ENCODE measurements at places on chromosomes 7 and 10. TPM values are rescaled to one million over a fixed set of nuclear protein-coding genes. Genes with fewer than 3 reads are reported as not detected.

SYT15 gene
- total RNA-seq, result 0.38 TPM

DNA sequence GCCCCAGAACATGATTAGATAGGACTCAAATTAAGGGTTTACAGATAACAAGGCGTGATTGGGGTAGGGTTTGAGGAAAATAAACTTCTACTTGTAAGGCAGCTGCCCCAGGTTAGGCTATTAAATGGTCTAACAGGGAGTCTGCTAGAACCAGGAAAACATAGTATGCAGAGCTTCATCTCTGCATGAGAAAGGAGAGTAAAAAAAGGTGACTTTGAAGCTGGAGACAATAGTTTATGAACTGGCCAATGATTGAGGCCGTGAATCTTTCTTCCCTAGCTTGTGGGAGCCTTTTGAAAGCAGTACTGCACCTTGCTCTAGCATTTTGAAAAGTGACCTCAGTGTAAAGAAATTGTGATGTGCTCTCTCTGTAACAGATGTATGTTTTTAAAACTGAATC, 48.5 kb upstream of the STARD3NL start:
- H3K4me1 ChIP-seq, result no peaks in the 10 kb centered on the region
- no peaks in the 10 kb centered on the region for H3K36me3 ChIP-seq
- no peak overlapping the region for H3K27ac ChIP-seq

- no peaks in the 10 kb centered on the region for H3K27me3 ChIP-seq
- no peak overlapping the region for H3K4me3 ChIP-seq
- H3K4me1 ChIP-seq, result peaks cover 53% of the 10 kb centered on the region
- H3K36me3 ChIP-seq, result no peaks in the 10 kb centered on the region
Observed at GRCh38 chr10:34222359-34222758, 592.7 kb downstream of the PARD3 start.

GRCh38 chr7:131606346-131607290, 50.2 kb upstream of the PODXL start:
- no peak overlapping the region for H3K4me3 ChIP-seq
- no peak overlapping the region for H3K27ac ChIP-seq
- no peaks in the 10 kb centered on the region for H3K36me3 ChIP-seq
- DNase-seq, result no peak
- no peaks in the 10 kb centered on the region for H3K4me1 ChIP-seq

- no peak overlapping the region for H3K27ac ChIP-seq
- H3K27me3 ChIP-seq, result peaks cover 3% of the 10 kb centered on the region
- no peak for DNase-seq
- no peaks in the 10 kb centered on the region for H3K4me1 ChIP-seq
Observed at GRCh38 chr10:131842351-131843088, 58.3 kb upstream of the PPP2R2D start.

DNA sequence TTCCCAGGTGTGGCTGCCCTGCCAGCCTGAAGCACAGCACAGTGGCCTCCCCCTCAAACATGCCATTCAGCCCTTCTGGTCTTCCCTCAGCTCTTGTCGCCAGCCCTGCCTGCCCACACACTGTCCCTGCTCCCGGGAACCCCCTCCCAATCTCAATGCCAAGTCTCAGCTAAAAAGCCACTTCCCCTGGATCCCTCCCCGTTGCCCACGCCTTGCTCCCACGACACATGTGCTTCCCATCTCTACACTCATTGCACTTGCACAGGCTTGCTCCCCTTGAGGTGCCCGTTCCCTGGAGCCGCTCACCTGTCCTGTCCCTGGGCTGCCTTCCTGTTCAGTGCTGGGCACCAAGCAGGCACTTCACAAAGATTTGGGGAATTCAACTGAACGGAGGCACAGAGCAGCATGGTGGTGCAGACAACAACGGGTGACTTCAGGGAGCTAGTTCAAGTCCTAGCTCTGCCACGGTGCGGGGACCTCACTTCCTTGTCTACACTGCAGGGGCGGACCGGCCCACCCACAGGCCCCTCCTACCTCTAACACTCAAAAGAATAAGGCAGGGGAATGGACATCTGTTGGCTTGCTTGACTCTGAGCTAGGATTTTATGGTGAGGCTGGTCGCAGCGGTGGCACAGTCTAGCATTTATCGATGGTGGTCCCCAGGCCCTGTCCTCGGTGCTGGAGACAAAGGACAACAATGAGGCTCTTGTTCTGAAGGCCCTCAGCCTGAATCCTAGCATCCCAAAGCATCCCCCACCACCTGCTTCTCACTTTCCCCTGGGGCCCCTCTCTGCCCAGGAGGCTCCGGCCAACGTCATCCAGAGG, 18.4 kb downstream of the RGS10 start:
- H3K4me1 ChIP-seq, result peaks cover 22% of the 10 kb centered on the region
- DNase-seq, result no peak
- H3K27me3 ChIP-seq, result no peaks in the 10 kb centered on the region
- no peaks in the 10 kb centered on the region for H3K36me3 ChIP-seq

- H3K36me3 ChIP-seq, result no peaks in the 10 kb centered on the region
- H3K4me1 ChIP-seq, result peaks cover 19% of the 10 kb centered on the region
- H3K4me3 ChIP-seq, result no peak overlapping the region
- H3K27ac ChIP-seq, result no peak overlapping the region
- no peaks in the 10 kb centered on the region for H3K27me3 ChIP-seq
Observed at GRCh38 chr7:134378562-134378961, 61.8 kb upstream of the SLC35B4 start.

Data from HepG2 (cell line).